ENCODE measurements at places on chromosomes 12 and 14. TPM values are rescaled to one million over a fixed set of nuclear protein-coding genes. Genes with fewer than 3 reads are reported as not detected.
A peak's percentile ranks its signal among the peaks of the same experiment; 100 is the strongest.

DNA sequence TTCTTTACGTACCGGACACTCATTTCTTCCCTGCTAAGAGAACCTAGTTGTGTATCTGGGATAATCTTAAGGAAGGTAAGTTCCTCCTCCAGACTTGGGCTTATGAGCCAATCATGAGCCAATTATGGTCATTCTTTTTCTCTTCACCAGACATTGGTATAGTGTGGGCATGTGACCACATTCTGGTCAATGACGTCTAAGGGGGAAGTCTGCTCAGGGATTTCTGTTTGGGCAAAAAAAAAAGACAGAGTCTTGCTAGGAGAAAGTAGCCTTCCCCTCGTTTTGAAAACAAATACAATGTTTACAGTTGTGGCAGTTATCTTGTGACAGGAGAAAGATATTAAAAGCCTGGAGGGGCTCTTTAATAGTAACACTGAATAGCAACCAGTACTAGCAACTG is 20.1 kb upstream of the PLXNC1 start:
- DNase-seq: no peak

GRCh38 chr14:100402631-100403030 is 79.5 kb downstream of the SLC25A47 start:
- DNase-seq: no peak

GRCh38 chr14:92694807-92695206 is 53.6 kb downstream of the LGMN start:
- DNase-seq: no peak

Gene GPR65
- total RNA-seq: not detected

DNA sequence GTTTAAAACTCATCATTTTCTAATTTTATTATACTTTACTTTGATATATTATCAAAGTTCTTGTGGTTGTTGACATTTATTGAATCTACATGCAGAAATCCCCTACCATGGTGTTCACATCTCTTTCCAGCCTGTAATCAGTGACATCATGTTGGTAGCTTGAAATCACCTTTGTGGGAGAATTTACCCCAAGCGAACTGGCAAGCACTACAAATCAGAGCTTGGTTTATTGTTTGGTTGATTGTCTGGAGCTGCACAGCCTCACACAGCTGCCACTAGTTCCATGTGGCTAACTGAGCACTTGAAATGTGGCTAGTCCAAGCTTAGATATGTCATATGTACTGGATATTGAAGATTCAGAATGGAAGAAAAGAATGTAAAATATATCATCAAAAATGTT is 15.4 kb upstream of the KRT5 start:
- no peak for DNase-seq

Gene SLC10A1
- not detected for total RNA-seq

DNA sequence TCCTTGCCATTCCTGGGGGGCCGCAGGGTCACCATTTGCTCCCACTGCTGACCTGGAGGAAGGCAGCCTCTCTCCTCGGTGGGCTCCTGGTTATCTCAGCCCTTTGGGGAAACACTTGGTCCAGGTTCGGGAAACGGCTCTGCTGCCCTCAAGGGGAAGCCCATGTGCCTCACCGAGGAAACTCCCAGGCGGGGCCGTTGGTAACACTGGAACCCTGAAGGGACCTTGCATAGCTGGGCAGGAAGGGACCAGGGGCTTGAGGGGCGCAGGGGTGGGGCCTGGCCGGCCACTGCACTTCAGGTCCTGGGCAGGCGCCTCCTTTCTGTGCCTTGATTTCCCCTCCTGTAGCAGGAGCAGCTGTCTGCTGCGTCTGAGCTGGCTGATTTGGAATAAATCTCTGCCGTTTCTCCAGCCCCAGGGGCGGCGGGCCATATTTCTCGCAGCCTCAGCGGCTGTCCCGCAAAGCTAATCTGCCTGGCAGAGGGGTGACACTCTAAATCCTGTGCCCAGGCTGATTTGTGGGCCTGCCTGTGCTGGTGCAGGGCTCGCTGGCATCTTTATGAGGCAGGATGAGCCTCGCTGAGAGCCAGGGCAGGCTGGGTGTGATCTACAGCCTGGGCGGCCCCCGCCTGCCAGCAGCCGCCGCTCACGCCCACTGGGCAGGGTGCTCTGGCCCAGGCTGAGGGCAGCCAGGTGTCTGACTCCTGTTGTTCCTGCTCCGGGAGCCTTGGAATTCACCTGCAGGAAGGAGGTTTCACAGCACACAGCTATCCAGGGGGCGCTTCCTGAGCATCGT is 49.7 kb downstream of the KIF26A start:
- DNase-seq: no peak

- DNase-seq: no peak
Observed at GRCh38 chr12:112617153-112617505, 174.4 kb upstream of the RPH3A start.

DNA sequence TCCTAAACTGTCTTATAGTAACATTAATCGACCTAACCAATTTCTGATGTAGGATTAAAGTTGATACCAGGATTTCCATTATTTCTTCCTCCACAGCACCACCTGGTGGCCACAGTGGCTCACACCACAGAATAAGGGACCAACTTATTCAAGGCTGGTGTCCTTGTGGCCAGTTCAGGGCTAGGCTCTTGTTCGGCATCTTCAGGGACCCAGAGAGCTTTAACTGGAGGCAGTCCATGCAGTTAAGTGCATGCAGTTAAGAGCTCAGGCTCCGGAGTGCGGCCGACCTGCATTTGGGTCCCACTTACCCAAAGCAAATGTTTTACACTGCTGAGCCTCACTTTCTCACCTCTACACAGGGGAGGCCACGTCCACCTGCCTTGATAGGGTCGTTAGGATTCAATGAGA is 42.0 kb upstream of the GPR68 start:
- peak; percentile 66 for DNase-seq
